Brain pericyte (primary cell): ENCODE measurements at places on chromosomes 3 and 15.

DNA sequence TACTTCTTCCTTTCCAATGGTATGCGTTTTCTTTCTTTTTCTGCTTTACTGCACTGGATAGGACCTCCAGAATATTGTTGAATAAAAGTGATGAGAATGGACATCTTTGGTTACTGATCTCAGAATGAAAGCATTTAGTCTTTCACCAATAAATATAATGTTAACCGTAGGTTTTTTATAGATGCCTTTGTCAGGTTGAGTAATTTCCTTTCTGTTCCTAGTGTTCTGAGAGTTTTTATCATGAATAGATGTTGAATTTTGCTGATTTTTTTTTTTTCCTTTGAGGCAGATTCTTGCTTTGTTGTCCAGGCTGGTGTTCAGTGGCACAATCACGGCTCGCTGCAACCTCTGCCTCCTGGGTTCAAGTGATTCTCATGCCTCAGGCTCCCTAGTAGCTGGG is 158.4 kb downstream of the KLHL25 start:
- DNase-seq, result no peak

- DNase-seq, result no peak
Observed at GRCh38 chr3:100789579-100789978, 80.3 kb downstream of the TFG start.

GRCh38 chr3:54720604-54721003 is 207.3 kb downstream of the LRTM1 start:
- no peak for DNase-seq

- no peak for DNase-seq
Observed at GRCh38 chr3:30632065-30632464, 25.7 kb downstream of the TGFBR2 start.

- DNase-seq, result no peak
Observed at GRCh38 chr3:31041161-31041978, 146.9 kb upstream of the GADL1 start.

DNA sequence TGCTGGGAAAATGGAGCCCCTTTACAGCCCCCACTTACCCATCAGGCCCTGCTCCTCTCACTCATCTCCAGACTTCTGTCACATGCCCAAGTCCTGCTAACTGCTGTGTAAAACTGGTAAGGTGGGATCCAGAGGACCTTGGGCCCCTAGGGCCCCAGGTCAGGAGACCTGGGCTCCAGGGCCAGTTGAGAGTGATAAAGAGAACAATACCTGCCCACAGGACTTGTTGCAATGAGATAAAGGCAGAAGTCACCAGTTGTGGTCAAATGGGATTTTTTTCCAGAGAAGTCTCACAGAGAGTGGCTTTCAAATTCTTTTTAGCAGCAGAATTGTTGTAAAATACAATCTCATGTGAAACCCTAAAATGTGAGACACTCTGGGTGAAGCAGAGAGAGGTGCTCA is 753 bp downstream of the FURIN start:
- no peak for DNase-seq

DNA sequence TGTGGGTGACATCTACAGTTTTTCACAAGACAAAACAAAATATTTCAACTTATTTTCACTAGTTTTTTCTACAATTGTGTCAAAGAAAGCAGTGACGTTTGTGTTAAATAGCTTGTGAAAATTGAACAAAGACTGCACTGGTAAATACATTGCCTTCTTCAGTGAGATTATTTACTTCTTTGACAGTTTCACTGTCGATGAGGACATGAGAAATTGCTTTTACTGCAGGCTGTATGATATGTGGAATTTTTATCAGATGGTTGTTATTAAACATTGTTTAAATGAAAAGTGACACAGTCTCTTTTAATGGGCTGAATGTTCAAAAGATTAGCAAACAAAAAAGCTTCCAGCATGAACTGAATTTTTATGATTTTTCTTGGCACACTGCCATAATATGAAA is 773.9 kb upstream of the CADM2 start:
- no peak for DNase-seq

GRCh38 chr3:176633511-176633910 is 563.8 kb downstream of the TBL1XR1 start:
- no peak for DNase-seq

GRCh38 chr15:79875213-79875612 is 21.6 kb downstream of the MTHFS start:
- DNase-seq, result no peak

DNA sequence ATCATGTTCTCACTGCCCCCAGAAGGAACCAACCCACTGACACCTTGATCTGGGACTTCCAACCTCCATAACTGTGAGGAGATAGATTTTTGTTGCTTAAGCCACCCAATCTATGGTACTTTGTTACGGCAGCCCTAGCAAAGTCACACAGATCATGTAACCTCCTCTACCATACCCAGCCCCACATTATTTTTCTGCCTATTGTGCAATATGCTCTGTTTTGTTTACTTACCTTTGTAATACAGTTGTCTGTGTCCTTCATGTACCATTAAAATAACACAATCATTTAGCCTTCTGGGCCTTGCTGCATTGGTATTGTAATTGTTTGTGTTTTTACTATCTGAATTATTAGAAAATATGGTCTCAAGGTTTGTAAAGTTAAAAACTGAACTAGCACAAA is 16.1 kb downstream of the NDN start:
- no peak for DNase-seq
